ENCODE measurements at places on chromosomes 11 and 22.

- no peak for DNase-seq
These were observed 81.2 kb downstream of the OR5AK2 start for GRCh38 chr11:57069942-57070341.

GRCh38 chr11:367956-368413 lies 1.3 kb upstream of the B4GALNT4 start:
- no peak for DNase-seq

DNA sequence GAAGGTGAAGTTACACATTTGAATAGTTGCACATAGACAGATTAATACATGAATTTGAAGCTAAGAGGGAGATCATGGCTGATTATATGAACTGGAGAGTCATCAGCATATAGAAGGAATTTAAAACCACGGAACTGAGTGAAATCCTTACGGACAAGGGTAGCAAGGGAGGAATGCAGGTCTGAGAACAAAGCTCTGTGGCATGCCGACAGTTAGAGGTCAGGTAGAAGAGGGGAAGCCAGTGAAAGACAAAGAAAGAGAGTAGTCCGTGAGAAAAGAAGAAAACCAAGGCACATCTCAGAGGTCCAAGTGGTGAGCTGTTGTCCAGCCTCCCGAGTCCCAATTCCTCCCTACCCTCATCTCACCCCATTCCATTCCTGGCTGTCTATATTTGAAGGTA lies 11.8 kb upstream of the SYT9 start:
- DNase-seq, result no peak

DNA sequence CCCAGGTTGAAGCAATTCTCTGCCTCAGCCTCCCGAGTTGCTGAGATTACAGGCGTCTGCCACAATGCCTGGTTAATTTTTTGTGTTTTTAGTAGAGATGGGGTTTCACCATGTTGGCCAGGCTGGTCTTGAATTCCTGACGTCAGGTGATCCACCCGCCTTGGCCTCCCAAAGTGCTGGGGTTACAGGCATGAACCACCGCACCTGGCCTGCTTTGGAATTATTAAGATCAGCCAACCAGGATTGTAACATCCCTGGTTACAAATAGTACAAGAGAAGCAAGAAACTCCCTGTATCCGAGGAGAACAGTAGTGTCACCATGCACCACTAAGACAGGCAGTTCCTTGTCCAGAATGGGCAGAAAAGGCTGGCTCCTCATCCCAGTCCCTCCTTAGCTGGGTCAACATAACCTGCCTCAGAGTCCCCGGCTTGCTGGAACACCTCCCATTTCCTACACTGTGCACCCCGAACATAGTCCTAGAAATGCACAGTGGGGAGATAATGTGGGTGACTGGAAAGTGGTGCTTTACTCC lies 77.2 kb upstream of the INCENP start:
- DNase-seq, result no peak

- DNase-seq, result no peak
These were observed 555.4 kb downstream of the NTM start for GRCh38 chr11:131925829-131926228.

DNA sequence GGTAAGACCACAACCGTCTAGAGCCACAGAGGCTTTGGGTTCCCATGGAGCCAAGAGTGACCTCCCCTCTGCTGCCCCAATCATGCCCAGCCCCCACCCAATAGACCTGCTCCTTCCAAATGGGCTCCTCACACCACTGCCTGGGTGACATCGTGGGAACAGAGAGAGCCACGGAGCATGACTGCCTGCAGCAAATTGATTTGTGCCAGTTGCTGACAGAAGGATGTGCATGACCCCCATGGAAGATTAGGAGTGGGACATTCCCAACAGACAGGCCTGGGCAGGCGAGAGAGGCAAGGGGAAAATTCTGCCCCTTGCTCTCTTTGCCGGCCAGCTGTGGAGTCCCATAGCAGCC lies 88.5 kb downstream of the TENM4 start:
- no peak for DNase-seq

DNA sequence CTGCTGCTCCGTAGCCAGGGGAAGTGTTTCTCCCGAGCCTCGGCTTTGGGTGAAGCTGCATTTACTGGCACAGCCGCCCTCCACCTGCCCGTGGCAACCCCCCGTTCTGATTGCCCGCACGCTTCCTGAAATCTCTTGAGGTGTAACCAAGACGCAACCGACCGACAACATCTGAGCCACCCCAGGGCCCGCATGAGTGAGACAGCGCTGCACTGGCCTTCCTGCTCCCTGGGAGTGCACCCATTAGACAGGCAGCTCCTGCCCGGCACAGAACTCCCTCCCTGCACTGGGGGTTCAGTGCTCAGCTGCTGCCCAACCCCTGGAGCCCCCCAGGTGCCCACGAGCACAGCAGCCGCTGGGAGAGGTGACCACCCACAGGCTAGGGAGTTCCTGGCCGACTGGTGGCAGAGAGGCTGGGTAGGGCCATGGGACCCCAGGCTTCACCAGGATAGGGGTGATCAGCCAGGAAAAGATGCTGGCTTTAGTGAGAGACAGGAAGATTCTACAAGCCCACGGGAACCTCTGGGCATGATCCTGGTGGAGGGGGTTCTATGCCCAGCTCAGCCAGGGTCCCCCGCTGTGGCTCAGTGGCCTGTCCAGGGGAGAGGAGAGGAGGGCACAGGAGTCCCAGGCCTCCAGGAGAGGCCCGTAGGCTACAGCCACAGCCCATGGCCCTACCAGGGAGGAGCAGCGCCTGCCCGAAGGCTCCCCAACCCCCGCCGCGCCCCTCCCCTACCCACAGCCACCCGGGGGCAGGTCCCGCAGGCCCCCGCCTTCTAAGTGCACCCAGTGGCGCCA lies 14.6 kb downstream of the PLXNB2 start:
- DNase-seq, result no peak

DNA sequence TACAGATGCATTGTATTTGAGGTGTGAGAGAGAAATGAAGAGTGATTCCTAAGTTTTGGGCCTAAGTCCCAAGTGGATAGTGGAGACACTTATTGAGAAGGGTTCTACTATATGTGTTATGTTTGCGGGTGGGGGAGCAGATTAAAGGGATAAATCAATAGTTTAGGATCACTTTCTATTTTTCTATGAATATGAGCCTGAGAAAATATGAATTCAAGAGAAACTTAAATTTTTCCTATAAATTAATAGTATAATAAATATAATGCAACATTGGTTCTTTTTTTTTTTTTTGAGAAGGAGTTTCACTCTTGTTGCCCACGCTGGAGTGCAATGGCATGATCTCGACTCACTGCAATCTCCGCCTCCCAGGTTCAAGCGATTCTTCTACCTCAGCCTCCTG lies 31.3 kb downstream of the AMBRA1 start:
- DNase-seq, result no peak

DNA sequence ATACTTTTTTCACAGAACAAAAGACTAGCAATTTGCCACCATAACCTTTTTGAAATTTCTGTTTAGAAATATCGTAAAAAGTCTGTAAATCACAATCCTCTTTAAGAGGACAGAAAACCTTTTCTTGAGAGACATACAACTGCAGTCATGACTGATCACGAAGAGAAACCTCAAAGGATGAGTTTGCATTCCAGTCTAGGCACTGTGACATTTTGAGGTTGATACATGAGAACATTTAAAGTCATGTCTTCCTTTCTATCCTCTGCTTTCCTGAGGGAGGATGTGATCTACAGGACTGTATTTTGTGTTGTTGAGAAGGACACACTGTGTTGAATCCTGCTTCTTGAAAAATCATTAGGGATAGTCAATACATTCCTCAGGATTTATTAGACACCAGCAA lies 476.7 kb upstream of the CCDC179 start:
- no peak for DNase-seq
